ENCODE measurements at places on chromosomes 2 and 18.

DNA sequence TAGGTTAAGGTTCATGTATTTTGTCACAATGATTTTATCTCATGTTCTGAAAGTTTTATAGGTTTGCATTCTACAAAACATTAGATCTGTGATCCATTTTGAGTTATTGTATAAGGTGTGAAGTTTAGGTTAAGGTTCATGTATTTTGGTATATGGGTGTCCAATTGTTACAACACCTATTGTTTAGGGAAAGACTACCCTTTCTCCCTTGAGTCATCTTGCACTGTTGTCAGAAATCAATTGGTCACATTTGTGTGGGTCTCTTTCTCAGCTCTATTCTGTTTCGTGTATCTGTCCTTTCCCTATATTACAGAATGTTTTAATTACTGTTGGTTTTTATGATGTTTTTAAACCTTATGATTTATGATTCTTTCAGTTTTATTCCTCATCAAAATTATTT, 192.3 kb downstream of the MCFD2 start:
- H3K27ac ChIP-seq, result peak overlapping the region; percentile 26
- no peak for DNase-seq
- no peak overlapping the region for H3K4me3 ChIP-seq
- H3K27me3 ChIP-seq, result no peaks in the 10 kb centered on the region
- H3K4me1 ChIP-seq, result peaks cover 47% of the 10 kb centered on the region

- DNase-seq, result no peak
- peaks cover 3% of the 10 kb centered on the region for H3K27me3 ChIP-seq
- H3K27ac ChIP-seq, result no peak overlapping the region
Measured at GRCh38 chr18:57397440-57398132, 37.6 kb upstream of the ONECUT2 start.

GRCh38 chr2:113861740-113862139, 28.1 kb upstream of the ACTR3 start:
- no peaks in the 10 kb centered on the region for H3K36me3 ChIP-seq
- H3K27ac ChIP-seq, result no peak overlapping the region
- no peaks in the 10 kb centered on the region for H3K27me3 ChIP-seq
- H3K4me3 ChIP-seq, result no peak overlapping the region

DNA sequence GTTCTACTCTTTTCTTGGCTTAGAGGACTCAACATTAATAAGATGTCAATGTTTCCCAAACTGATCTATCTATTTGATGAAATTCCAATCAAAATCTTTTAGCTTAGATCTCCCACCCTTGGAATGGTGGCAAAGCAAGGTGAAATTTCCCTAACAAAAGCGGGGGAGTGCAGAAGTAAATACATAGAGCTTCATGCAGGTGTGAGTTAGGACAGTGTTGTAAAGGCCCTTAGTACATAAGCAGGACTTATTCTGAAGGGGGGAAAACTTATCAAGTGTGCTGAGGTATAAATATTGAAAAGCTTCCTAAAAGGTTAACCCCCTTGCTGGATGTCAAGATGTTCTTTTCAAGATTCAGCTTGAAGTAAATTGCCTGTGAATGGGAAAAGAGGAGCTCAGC, 608.6 kb upstream of the CELF4 start:
- no peak overlapping the region for H3K4me3 ChIP-seq
- H3K4me1 ChIP-seq, result peaks cover 11% of the 10 kb centered on the region
- H3K27ac ChIP-seq, result no peak overlapping the region

- no peak overlapping the region for H3K27ac ChIP-seq
- DNase-seq, result no peak
- peaks cover 19% of the 10 kb centered on the region for H3K4me1 ChIP-seq
- H3K27me3 ChIP-seq, result no peaks in the 10 kb centered on the region
- H3K4me3 ChIP-seq, result no peak overlapping the region
Measured at GRCh38 chr2:172597176-172597842, 41.4 kb downstream of the PDK1 start.

DNA sequence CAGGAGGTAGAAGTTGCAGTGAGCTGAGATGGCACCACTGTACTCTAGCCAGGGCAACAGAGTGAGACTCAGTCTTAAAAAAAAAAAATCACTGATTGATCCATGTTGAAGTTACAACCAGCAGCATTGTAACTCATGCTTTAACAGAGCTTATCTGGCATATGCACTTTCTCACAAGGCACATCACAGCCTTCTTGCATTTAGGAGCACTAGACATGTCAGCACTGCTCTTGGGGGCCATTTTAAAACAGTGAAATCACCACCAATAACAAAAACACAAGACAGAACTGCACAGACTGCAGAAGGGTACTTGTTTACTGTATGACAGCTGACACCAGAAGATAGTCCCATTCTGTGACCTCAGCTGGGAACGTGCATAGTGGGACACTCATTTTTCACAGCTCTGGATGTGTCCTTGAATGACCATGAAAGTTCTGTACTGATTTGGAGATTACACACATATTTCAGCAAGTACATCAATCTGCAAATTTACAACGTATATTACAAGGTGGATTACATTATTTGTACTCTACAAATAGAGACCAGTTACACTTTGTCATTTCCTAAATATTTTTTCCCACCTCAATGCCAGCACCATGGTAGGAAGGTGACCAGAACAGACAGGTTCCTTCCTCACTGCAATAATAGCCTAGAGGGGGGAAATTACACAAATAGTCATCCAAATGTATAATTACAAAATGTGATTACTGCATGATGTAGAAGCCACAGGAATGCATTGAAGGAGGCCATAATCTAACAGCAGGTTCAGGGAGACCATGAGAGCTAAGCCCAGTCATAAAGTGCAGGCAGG, 35.1 kb downstream of the CCBE1 start:
- H3K4me1 ChIP-seq, result no peaks in the 10 kb centered on the region
- no peak for DNase-seq
- H3K27me3 ChIP-seq, result peaks cover 30% of the 10 kb centered on the region
- H3K27ac ChIP-seq, result no peak overlapping the region
- no peaks in the 10 kb centered on the region for H3K36me3 ChIP-seq

GRCh38 chr2:162623888-162624287, 214.7 kb downstream of the KCNH7 start:
- no peak overlapping the region for H3K4me3 ChIP-seq
- DNase-seq, result no peak
- H3K27ac ChIP-seq, result no peak overlapping the region
- H3K36me3 ChIP-seq, result peaks cover 5% of the 10 kb centered on the region
- no peaks in the 10 kb centered on the region for H3K27me3 ChIP-seq
- H3K4me1 ChIP-seq, result peaks cover 2% of the 10 kb centered on the region

GRCh38 chr2:79723830-79724229, 211.0 kb downstream of the CTNNA2 start:
- H3K4me1 ChIP-seq, result peaks cover 4% of the 10 kb centered on the region
- DNase-seq, result no peak
- H3K4me3 ChIP-seq, result no peak overlapping the region
- no peaks in the 10 kb centered on the region for H3K36me3 ChIP-seq
- no peak overlapping the region for H3K27ac ChIP-seq
- H3K27me3 ChIP-seq, result peaks cover 4% of the 10 kb centered on the region

DNA sequence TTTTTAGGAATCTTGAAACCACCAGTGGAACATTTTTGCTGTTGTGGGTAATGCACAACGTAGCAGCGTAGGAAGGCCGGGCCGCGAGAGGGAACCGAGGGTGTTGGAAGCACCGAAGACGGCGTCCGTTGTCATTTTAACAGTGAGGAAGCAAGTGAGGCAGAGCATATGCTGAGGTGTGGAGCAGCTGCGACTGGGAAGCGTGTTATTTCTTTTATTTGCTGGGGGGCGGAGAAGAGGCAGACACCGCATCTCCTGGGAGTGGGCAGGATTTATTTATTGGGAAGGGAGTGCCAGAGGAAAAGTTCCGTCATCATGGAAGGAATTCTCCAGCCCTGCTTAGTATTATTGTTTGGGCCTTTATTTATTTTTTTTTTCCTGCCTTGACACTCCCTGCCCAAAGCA, 232.8 kb downstream of the KLHL29 start:
- H3K27ac ChIP-seq, result no peak overlapping the region
- no peaks in the 10 kb centered on the region for H3K36me3 ChIP-seq
- H3K4me1 ChIP-seq, result peaks cover 1% of the 10 kb centered on the region
- peaks cover 16% of the 10 kb centered on the region for H3K27me3 ChIP-seq

DNA sequence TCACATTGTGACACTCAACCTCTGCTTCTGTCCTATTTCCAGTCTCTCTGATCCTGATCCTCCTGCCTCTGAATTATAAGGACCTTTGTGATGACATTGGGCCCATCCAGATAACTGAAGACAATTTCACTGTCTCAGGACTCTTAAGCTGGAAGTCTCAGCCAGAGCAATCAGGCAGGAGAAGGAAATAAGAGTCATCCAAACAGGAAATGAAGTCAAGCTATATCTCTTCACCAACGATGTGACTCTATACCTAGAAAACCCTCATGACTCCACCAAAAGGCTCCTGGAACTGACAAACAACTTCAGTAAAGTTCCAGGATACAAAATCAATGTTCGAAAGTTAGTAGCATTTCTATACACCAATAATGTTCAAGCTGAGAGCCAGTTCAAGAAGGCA, 29.3 kb upstream of the TWIST2 start:
- no peak overlapping the region for H3K27ac ChIP-seq
- no peaks in the 10 kb centered on the region for H3K4me1 ChIP-seq
- peaks cover 54% of the 10 kb centered on the region for H3K27me3 ChIP-seq

GRCh38 chr2:208990716-208991115, 433.1 kb upstream of the MAP2 start:
- peaks cover 5% of the 10 kb centered on the region for H3K36me3 ChIP-seq
- peaks cover 12% of the 10 kb centered on the region for H3K4me1 ChIP-seq
- H3K4me3 ChIP-seq, result no peak overlapping the region
- H3K27ac ChIP-seq, result no peak overlapping the region

- no peak overlapping the region for H3K27ac ChIP-seq
- no peak overlapping the region for H3K4me3 ChIP-seq
- DNase-seq, result no peak
- peaks cover 4% of the 10 kb centered on the region for H3K4me1 ChIP-seq
Measured at GRCh38 chr2:241762321-241762932, 14.2 kb upstream of the GAL3ST2 start.

- H3K4me3 ChIP-seq, result no peak overlapping the region
- H3K27me3 ChIP-seq, result peaks cover 42% of the 10 kb centered on the region
- H3K27ac ChIP-seq, result no peak overlapping the region
- no peak for DNase-seq
- no peaks in the 10 kb centered on the region for H3K36me3 ChIP-seq
Measured at GRCh38 chr2:70931376-70932000, 4.2 kb upstream of the ATP6V1B1 start.

- no peak overlapping the region for H3K27ac ChIP-seq
- H3K4me1 ChIP-seq, result peaks cover 4% of the 10 kb centered on the region
- no peak for DNase-seq
- H3K27me3 ChIP-seq, result no peaks in the 10 kb centered on the region
- H3K4me3 ChIP-seq, result no peak overlapping the region
- H3K36me3 ChIP-seq, result no peaks in the 10 kb centered on the region
Measured at GRCh38 chr2:195486987-195487644, 169.9 kb upstream of the SLC39A10 start.

GRCh38 chr2:237259201-237259600, 154.8 kb downstream of the COL6A3 start:
- H3K4me3 ChIP-seq, result no peak overlapping the region
- H3K27ac ChIP-seq, result no peak overlapping the region
- no peaks in the 10 kb centered on the region for H3K36me3 ChIP-seq
- H3K27me3 ChIP-seq, result peaks cover 13% of the 10 kb centered on the region
- no peaks in the 10 kb centered on the region for H3K4me1 ChIP-seq
- DNase-seq, result no peak

- no peak for DNase-seq
- H3K27me3 ChIP-seq, result no peaks in the 10 kb centered on the region
- no peak overlapping the region for H3K4me3 ChIP-seq
- H3K36me3 ChIP-seq, result peaks cover 2% of the 10 kb centered on the region
- peaks cover 28% of the 10 kb centered on the region for H3K4me1 ChIP-seq
Measured at GRCh38 chr2:108625186-108625827, 91.0 kb downstream of the LIMS1 start.

DNA sequence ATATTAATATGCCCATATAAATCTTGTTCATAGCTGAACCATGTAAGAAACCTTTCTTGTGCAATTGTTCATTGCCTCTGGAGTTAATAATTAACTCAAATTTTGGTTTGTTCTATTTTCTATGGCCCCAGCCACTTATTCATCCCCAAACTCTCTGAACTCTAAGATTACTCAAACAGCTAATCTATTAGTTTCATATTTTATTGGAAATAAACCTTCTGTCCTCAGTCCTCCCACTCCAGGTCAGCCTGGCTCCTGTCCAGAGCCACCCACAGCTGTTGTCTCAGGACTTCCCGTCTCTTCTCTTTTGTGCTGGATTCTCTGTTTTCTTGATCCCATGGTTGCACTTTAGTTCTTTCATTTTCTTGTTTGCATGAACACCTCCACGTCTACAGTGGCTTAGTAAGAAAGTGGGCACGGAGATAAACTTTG, 4.4 kb upstream of the RNF103 start:
- H3K36me3 ChIP-seq, result no peaks in the 10 kb centered on the region
- peaks cover 14% of the 10 kb centered on the region for H3K4me1 ChIP-seq

DNA sequence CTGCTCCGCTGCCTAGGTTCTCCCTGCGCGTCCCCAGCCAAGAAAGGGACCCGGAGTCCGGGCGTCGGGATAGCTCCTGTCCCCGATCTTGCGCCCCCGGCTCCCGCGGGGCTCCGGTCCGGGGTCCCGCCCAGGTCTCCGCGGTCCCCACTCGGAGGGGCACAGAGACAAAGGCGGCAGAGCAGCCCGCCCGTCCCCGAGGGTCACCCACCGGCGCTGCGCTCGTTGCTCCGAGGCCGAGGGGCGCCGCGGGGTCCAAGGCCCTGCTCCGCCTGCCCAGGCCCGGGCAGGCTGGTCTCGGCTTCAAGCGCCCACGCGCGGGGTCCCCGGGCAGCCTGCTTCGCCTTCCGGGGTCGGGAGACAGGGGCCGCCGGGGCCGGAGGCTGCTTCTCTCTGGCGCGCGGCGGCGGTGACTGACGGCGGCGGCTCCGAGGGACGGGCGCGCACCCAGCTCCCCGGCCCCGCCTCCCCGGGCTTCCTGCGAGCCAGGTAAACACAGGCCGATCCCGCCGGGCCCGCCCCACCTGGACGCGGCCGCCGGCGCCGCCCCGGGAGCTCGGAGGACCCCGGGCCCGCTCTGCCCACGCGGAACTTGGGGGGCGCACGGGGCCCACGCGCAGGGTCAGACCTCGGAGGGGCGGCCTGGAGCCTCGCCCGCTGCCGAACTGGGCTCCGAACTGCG, at the start of gene MBP:
Gene MBP (minus strand): TSS at position 415 of the 682 bp plus-strand sequence. CDS start 27,522 bp downstream, outside the sequence.
- H3K4me1 ChIP-seq, result peaks cover 18% of the 10 kb centered on the region
- H3K36me3 ChIP-seq, result peaks cover 4% of the 10 kb centered on the region
- H3K27me3 ChIP-seq, result peaks cover 28% of the 10 kb centered on the region
- peak; percentile 73 for DNase-seq
- H3K27ac ChIP-seq, result peak within 1 kb of the TSS; percentile 96

DNA sequence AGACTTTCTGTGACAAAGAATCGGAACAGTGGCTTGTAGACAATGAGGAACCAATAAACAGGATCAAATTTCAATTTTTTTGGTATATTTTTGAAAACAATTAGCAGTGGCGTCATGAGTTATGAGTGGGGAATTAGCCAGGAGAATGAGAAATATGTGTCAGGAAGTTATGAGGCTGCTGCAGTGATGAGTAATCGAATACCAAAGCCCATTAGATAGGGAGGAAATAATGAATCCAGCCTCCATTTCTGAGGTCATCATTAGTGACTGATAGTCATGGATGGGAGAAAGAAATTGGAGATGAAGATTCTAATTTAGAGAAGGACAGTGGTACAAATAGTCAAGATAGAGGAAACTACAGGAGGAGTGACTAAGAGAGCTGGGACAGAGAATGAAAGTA, 673.1 kb upstream of the VRK2 start:
- no peak for DNase-seq
- H3K4me3 ChIP-seq, result no peak overlapping the region
- no peaks in the 10 kb centered on the region for H3K36me3 ChIP-seq
